ENCODE measurements at places on chromosomes 6 and 20.

GRCh38 chr6:129730477-129731165 lies 20.6 kb upstream of the ARHGAP18 start:
- DNase-seq: peak; percentile 54

DNA sequence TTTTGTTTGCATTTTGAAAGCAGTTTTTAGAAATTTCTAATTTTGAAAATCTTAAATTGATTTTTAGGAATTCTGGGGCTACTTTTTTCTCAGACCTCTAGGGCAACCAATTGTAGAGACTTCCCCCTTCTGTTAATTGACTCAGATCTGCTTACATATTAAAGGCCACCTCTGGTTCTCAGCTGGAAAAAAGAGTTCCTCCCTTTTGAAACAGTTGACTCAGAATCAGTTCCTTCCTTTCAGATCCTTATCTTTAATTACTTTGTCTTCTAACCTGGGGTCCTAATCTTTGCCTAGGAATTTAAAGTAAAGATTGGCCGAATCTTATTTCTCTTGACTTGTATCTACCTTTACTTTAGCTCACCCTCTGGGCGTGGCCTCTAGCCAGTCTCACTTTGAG lies 146.8 kb downstream of the LAMA2 start:
- no peak for DNase-seq

GRCh38 chr20:366041-366718 lies 14.4 kb upstream of the TRIB3 start:
- DNase-seq: peak; percentile 31

- DNase-seq: no peak
Measured at GRCh38 chr6:3205913-3206312, 21.5 kb downstream of the TUBB2B start.

DNA sequence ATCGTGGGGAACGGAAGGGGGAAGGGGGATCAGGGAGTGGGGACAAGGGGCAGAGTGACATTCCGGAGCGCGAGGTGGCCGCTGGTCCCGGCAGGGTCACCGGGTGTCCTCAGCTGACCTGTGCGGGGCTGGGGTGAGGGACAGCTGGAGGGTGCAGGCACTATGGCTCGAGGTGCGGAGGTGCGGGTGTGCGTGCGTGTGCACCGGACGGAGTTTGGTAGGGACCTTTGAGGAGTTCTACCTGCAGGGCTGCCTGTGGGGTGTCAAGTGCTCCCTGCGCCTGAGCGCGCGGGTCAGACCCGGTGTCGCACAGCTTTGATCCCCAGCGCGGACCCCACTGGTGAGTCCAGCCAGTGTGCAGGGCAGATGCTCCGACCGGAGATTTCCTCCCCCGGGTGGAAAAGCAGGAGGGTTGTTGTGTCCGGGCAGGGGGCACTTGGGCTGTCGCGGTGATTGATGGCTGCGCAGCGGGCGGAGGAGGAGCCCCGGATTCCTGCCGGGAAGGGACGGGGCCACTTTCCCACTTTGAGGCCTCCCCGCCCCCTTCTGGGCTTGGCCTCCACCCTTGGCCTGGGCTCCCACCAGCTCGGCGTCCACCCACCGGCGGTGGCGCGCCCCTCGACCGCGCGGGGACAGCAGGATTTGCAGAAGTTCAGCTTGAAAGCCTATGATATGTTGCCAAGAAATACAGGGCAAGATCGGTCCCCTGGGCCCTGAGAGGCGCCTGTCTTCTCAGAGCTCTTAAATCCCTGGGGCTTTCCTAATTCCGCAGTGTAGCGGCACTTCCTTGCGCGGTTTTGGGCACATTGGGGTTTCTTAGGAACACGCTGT lies 658 bp downstream of the RIN2 start:
- DNase-seq: no peak

DNA sequence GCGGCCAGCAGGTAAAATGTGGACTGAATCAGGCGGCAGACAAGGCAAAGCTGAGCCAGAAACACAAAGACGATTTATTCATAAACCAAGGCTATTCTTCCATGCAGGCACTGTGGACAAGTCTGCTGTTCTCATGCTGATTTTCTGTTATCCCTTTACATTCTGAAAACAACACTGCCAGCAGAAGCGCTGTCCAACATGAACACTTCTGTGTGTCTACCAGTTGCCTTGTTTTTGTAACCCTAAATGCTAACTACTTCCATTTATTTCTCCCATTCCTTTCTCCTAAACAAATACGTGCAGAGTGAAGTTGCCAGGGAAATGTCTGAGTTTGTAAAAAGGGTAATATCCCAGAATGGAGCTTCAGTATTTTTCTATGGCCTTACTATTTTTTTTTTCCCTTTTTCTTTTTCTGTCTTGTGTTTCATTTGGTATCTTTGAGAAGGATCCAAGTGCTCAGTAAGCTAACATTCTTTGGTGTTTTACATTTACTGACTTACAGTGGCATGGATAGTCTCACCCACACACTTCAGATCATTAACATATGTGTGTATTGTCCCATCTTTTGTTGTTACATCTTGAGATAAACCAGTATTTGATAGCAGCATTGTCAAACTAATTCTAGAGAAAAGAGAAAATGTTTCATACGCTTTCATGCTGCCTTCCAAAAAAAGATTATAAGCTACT lies 1308.9 kb upstream of the MAP3K7 start:
- DNase-seq: no peak

DNA sequence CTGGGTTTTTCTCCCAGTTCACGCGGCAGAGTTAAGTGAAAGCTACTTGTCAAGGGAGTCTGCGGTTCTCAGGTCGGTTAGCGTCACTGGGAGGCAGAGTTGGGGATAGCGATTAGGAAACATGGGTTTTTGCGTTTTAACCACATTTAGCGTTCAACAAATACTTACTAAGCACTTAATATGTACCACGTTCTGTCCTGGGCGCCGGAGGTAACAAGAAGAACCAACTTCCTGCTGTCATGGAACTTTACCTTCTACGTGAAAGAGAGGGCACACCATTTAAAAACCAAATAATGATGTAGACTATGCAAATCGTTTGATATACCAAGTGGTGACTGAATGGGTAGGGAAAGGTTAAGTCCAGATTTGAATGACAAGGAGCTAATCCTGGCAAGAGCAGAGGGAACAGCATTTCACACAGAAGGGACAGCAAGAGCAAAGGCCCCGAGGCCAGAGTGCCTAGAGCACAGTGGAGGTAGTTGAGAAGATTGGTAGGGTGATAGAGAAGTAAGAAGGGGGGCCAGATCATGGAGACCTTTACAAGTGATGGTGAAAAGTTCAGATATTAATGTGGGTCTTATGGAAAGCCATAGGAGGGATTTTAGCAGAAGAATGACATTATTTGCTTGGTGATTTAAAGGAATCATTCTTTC lies 744 bp downstream of the RIOK1 start:
- DNase-seq: peak; percentile 27

- DNase-seq: peak; percentile 87
Measured at GRCh38 chr20:44475694-44476560, at the start of gene TTPAL. TSS of gene TTPAL (plus strand) at chr20:44475874. CDS start at chr20:44480000, 4,126 bp downstream.

DNA sequence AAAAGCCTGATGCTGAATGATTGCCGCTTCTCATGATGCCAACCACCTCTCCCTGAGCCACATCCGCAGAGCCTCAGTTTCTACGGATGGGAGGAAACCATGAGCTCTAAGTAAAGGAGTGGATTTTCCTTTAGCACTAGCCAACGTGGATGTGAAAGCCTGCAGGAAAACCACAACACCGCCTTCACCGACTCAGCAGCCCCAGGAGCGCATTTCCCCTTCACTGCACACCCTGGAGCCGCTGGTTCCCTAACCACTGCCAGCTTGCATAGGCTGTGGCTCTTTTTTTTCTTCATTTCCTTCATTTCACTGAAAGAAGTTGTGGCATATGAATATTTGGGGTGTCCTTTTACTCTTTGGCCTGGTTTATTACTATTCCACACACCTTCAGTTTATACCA lies 50.5 kb upstream of the SSTR4 start:
- no peak for DNase-seq

DNA sequence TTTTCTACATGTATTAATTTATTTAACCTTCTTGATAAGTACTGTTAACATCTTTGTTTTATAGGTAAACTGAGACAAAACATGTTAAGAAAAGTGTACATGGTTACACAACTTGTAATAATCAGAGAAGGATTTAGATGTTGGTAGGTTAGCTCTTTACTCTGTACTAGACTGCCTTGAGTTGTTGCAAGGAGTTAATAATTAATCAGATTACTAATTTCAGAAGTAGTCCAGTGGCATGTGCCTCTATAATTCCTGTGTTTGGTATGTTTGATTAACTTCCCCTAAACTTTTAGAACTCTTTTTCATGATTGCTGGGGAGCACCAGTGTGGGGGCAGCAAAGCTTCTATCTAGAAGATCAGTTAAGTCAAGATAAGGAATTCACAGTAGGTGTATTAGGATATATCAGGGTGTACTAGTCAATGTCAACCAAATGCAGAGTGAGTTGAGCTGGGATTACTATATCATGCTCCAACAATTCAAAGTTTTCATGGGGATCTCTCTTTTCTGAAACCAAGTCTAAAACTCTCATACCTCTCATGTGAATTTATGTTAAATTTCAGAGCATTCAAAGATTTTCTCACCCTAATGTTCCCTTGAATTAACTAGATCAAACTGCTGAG lies 129.7 kb upstream of the AHI1 start:
- no peak for DNase-seq

- no peak for DNase-seq
Measured at GRCh38 chr6:1821513-1822183, 211.9 kb downstream of the FOXC1 start.

GRCh38 chr6:52016915-52017748 lies 70.3 kb downstream of the PKHD1 start:
- no peak for DNase-seq

DNA sequence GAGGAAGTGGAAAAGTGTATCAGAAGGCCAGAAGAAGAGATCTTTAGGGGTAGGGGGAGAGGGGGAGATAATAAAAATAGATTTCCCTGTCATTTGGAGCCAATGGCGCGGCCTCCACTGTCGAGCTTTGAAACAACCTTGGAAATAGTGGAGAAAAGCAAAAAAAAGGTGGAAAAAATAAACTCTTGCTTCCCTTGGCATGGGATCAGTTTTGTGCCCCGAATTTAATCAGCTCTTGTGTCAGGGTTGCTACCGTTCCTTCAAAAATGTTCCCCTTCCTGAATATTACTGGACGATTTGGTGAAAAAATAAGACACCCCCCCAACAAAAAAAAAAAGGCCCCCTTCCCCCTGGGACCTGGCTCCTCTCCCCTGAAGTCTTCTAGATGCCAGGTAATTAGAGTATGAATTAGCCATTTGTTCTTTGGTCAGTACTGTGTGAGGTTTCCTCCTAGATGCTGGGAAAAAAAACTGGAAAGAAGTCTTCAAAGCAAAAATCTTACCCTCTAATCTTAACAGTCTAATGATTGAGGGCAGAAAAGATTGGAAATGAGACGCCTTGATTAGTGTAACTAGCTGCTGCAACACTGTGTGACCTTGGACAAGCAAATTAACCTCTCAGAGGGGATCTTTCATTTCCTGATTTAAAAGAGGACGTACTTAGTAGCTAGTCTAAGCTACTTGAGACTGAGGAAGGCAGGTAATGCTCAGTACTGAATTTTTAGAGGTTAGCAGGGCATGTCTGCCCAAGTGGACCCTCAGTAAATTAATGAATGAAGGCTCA lies 872 bp upstream of the RBM39 start:
- DNase-seq: peak; percentile 36

- DNase-seq: no peak
Measured at GRCh38 chr20:63908008-63908682, 13.2 kb downstream of the DNAJC5 start.

GRCh38 chr6:161850562-161850961 lies 576.7 kb upstream of the AGPAT4 start:
- DNase-seq: no peak
